HT1080 (cell line): ENCODE measurements at places on chromosomes 7 and 10.

DNA sequence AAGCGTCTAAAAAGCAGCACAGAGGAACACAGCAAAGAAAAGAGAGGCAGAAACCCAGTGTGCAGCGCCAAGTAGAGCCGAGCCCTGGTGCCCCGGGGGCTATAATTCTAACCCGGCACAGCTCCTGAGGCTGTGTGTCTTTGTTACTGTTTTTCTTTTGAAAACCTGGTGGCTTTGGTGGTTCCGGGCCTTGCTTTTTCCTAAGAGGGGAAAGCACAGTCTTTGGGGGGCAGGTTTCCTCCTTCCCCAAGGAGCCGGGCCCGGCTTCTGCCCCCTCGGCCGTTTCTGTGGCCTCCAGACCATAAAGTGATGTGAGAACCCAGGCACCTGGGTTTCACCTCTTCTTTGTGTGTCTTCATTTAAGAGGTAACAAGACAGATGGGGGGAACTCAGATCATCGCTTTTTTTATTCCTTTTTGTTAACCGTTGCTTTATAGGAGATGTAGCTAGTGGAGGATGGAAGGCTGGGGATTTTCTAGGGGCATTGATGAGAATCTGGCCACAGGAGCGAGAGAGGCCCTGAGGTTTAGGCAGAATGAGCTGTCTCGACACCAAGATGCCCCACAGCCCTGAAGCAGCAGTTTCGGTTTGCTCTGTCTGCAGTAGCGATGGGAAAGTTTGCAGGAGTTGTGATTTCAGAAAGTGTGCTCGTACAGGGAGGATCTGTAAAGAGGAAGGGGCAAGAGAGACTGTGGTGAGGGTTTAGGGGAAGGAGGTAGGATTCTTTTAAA, 367.8 kb upstream of the GALNT17 start:
- DNase-seq = no peak

DNA sequence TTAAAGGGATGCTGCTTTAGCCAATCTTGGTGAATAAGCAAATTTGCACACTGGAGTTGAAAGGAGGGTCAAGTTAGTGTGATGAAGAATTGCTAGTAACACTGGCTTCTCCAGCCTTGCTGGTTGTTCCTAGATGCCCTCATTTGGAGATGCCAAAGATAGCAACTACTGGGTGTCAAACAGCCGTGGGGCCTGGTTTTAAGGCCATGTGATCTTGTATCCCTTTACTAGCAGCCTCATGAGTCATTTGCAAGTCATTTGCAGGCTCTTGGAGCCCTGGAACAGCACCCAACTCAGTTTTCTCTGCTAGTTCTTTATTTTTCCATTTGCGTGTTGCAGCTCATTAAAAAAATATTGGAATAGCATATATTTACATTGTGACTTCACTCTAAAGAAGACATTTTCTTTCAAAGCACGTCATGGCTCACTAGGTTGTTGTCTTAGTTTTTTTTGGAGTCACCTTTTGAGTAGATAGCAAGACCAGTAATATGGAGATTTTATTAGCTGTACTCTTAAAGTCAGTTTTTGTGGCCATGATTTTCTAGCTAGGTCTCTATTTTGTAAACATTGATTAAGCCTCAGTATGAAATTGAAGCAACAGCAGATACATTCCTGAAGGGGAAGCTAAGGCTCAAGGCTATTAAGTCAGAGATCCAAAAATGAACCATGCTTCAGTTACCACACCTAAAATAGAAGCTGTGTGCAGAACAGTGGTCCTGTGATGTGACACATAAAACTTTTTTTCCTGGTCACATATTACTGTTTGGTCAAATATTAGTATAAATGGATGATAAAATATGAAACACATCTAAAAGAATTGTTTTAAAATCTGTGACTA, 1.3 kb downstream of the LSMEM1 start:
- DNase-seq = peak; percentile 90

DNA sequence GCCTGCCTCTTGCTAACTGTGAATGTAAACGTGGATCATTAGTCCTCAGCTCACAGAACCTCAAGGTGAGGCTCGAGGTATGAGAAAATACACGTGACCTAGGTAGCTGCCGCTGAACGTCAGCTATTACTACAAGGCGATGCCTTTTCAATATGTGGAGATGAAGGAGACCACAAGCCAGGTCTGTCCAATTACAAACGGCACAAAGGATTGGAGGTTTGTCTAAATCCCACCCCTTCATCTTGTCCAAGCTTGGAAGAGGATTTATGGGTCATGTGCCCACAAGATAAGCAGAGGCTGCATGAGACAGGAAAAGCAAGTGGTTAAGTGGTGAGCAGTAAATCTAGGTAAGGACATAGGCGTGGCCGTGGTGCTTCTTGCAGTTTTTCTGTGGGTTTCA, 3.4 kb downstream of the H2BK1 start:
- DNase-seq = peak; percentile 7

DNA sequence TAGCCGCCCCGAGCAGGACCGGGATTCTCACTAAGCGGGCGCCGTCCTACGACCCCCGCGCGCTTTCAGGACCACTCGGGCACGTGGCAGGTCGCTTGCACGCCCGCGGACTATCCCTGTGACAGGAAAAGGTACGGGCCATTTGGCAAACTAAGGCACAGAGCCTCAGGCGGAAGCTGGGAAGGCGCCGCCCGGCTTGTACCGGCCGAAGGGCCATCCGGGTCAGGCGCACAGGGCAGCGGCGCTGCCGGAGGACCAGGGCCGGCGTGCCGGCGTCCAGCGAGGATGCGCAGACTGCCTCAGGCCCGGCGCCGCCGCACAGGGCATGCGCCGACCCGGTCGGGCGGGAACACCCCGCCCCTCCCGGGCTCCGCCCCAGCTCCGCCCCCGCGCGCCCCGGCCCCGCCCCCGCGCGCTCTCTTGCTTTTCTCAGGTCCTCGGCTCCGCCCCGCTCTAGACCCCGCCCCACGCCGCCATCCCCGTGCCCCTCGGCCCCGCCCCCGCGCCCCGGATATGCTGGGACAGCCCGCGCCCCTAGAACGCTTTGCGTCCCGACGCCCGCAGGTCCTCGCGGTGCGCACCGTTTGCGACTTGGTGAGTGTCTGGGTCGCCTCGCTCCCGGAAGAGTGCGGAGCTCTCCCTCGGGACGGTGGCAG, at the start of gene MGMT:
MGMT (plus strand) TSS at position 539 of the 656 bp plus-strand sequence.
- no peak for DNase-seq

- no peak for DNase-seq
Observed at GRCh38 chr7:50660040-50660829, 95.0 kb upstream of the DDC start.

DNA sequence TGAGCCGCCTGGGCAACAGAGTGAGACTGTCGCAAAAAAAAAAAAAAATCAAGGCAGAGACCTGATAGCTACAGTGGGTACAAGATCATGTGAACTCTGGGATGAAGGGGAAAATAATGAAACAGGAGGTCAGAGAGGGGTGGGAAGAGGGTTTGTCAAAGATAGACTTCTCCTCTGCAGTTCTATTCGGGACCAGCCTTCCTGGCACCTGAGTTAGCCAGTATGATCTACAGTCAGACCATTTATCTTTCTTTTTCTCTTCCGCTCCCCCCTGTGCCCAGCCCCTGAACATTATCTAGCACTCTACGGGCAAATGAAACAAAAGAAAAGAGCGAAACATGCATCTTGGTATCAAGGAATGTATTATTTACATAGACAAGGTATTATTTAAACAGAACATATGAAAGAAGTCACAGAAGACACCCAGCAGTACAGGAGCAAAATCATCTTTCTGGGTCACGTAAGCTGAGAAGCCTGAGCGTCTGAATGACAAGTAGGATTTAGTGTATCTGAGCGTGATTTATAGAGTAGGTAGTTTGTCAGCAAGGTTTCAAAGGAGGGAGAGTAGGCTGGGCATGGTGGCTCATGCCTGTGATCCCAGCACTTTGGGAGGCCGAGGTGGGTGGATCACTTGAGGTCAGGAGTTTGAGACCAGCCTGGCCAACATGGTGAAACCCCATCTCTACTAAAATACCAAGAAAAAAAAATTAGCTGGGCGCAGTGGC, 109.0 kb downstream of the PRKCQ start:
- DNase-seq = no peak

DNA sequence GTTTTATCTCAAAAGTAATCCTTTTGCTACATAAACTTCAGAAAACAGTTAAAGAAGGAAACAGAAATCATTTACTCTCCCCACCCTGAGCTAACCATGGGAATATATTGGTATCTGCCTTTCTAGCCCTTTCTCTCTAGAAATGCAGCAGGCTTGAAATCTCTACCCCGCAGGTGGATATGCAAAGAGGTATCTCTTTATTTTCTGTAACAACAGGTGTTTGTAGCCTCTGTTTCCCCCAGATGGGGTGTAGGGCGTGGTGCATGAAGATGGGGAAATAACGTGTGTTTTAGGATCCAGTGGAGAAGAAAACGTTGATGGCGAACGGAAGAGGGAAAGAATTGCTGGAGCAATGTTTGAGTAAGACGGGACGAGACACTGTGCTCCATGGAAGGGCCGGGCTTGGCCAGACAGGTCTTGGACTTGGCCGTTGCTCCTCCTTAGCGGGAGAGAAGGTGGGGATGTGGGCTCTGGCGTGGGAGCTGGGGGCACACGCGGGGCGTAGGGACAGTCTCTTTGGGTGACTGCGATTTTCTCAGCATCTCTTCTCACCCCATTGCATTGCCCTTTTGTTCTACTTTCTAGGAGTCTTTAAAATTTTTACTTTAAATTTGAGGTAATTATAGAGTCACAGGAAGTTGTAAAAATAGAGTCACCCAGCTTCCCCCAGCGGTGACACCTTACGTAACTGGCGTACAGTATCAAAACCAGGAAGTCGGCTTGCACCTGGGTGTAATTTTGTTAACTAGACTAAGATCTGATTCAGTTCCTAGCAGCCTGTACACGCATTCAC, 82.9 kb downstream of the ELFN1 start:
- no peak for DNase-seq

- no peak for DNase-seq
Observed at GRCh38 chr7:2362385-2363088, 7.9 kb downstream of the EIF3B start.
